ENCODE measurements at places on chromosomes 16 and 17.
A peak's percentile ranks its signal among the peaks of the same experiment; 100 is the strongest.

GRCh38 chr17:47279062-47279801 is 25.6 kb downstream of the ITGB3 start:
- DNase-seq = no peak

GRCh38 chr16:81165411-81166097 is 69.4 kb upstream of the GCSH start:
- no peak for DNase-seq

- DNase-seq = peak; percentile 83
These were observed at the start of gene MRTFB for GRCh38 chr16:14070877-14071575. Gene MRTFB (plus strand): TSS chr16:14071319. CDS start chr16:14140607, 69,288 bp downstream.

GRCh38 chr17:2814481-2815341 is 18.5 kb downstream of the RAP1GAP2 start:
- DNase-seq = peak; percentile 98

- DNase-seq = no peak
These were observed 9.6 kb upstream of the SCNN1G start for GRCh38 chr16:23172994-23173393.

- no peak for DNase-seq
These were observed 90.3 kb upstream of the BCAR1 start for GRCh38 chr16:75341564-75342307.

GRCh38 chr16:29321585-29321984 is 84.9 kb downstream of the NPIPB11 start:
- DNase-seq = no peak

DNA sequence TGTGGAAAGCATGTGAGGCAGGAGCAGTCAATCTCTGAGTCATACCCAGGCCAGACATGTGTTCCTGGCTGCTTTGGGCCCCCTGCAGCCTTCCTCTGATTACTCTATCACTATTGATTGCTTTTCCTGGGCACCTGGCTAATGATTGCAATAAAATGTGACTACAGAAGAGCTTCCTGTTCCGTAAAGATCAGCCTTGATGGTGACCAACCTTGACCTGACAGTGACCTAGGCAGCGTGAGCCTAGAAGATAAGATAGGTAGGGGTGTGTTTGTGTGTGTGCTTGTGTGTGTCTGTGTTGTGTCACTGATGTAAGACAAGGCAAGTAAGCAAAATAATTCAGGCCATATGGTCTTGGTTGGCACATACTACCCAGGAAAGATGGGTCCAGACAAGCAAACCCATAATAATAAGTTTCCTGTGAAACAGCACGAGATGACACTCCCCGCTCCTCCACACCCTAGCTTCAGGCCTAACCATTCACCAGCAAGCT is 367.7 kb upstream of the CDH11 start:
- DNase-seq = no peak

DNA sequence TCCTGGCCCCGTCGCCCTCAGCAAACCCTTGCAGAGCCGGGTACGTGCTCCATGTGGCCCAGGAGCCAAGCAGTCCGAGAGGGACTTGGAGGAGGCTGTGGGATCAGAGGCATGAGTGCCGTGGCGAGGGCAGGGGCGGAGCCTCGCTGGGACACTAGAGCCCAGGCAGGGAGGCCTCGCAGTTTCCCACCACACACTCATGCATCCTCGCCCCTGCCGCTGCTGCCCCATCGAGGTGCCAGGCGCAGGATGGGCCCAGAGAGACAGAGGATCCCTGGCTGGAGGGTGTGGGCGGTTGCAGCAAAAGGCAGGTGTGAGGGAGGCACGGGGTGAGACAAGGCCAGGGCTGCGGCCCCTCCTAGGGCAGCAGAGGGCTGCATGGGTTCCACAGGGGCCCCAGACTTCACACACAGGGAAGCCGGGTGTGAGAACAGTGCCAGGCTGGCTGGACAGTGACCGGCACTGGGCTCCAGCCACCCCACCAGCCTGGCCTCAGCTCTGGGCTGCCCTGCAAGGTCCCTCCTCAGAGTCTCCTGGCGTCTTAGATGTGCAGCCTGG is 7.7 kb downstream of the BCAR1 start:
- no peak for DNase-seq

DNA sequence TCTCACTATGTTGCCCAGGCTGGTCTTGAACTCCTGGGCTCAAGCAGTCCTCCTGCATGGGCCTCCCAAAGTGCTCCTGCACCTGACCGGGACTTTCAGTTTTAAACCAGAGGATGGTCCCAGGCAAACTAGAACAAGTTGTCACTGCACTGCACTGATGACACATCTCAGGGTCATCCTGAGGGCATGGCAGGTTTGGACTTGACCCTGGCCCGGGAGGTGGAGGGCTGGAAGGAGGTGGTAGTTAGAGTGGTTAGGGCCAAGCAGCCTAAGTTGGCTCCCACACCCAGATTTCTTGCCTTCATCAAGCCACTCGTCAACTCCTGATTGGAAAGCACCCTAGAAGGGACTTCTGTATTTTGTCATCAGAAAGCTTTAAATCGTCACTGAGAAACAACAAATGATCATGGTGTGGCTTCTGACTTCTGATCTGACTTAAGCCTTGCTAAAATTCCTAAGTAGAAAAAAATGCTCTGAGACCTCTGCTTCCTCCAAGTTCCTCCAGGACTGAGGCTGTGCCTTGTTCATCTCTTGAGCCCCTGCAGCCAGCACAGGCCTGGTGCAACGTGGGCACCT is 43.5 kb downstream of the EMP2 start:
- DNase-seq = no peak

DNA sequence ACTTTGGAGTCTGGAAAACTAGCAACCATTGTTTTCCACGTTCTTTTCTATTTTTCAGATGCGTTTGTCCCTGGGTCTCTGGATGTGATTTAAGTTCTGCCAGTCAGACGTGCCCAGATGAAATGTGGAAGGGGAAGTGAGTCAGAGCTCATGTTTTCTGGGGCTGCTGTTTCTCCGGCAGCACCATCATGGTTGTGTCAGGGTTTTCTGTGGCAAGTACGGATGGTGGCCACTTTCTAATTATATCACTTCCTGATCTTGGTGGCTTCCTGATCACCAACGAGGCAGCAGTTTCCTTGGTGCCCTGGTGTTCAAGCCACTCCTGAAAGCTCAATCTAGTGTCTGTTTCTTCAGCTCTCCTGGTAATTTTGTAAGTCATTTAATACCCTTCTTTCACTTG is 31.4 kb upstream of the PMFBP1 start:
- no peak for DNase-seq

DNA sequence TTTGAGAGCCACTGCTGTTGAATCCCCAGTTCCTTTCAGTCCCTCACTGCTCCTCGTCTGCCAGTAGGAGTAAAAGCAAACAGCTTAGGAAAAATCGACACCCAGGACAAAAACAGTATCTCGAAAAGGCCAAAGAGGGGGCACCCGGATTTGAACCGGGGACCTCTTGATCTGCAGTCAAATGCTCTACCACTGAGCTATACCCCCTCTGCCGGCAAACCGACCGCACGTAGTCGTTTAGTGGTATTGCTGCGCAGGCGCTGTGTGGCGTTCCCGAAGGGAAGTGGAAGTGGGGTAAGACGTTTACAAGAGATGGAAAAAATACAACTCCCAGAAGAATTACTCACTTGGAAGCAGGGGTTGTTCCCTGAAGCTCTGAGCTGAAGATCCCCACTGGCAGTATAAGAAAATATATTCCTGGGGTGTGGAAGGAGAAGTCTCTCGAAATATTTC is 2.2 kb upstream of the PLXDC1 start:
- DNase-seq = peak; percentile 89

DNA sequence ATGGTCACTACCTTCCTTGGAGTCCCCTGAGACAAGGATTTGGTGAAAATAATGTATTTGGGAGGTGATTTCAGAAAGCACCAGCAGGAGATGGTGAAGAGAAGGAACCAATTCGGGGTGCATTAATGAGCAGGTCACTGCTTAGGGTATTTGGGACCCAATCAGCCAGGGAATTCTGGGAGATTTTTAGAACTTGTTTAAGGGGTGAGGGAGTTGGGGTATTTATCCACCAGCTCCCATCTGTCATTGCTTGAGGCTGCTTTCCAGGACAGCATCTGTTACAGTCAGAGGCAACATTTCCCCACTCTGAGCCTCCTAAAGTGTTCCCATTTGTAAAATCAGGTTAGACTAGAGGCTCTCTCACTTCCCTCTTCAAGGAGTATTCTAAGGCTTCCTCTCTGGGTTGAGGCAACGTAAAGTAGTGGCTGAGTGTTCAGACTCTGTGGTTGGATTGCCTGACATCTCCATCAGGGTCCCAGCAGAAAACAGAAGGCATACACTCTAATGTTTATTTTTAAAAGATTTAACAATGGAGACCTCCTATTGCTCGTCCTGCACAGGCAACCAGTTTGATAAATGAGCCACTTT is 60.9 kb downstream of the CLEC19A start:
- no peak for DNase-seq

GRCh38 chr17:5662409-5663085 is 78.2 kb upstream of the NLRP1 start:
- DNase-seq = no peak

DNA sequence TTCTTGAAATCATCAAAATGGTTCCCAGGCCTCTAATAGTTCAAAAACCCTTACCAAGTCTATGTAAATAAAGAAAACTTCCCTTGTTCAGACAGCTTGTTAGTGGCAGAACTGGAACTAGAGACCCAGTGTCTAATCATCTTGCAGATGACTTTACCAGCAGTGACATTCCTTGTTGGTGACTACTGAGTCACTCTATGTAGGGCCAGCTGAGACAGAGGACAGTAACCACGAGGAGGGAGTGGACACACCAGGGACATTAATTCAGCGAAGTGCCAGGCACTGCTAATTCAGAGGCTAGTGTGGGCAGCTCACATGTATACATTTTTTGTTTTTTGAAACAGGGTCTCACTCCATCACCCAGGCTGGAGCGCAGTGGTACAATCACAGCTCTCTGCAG is 6.1 kb upstream of the HEATR3 start:
- no peak for DNase-seq

- no peak for DNase-seq
These were observed 11.6 kb downstream of the WIPF2 start for GRCh38 chr17:40230670-40231069.

GRCh38 chr16:77327717-77328116 is 107.1 kb downstream of the ADAMTS18 start:
- DNase-seq = no peak

- DNase-seq = no peak
These were observed 9.5 kb upstream of the IGFBP4 start for GRCh38 chr17:40433551-40434415.

DNA sequence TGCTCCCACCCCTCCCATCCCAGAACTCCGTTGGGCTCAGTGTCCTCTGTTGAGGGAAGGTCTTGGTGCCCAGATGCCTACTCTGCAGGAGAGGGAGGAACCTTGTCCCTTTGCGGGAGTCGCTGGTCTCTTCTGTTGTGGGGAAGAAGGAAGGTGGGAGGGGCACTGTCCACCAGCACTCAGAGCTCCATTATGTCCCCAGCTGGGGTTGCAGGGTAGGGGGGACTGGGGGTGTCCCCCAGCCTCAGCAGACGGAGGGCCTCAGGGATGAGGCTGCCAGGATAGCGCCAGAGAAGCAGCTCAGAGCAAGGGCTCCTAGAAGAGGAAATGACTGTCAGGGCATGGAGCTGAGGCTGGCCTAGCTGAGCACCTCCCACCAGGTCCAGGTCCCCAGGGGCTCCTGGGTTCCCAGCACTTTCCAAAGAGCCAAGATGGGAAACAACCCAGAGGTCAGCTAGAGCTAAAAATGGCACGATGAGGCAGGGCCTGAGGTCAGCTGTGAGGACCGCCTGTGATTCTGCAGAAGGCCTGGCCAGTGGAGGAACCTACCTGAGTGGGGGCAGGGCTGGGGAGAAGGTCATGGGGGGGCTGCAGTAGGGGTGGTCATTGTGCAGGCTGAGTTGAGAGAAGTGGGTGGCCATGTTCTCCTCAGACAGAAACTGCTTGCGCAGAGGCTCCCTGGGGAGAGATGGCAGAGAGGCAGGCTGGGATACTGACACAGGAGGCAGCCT is 893 bp downstream of the HCFC1R1 start:
- no peak for DNase-seq

- DNase-seq = no peak
These were observed 34.8 kb downstream of the MYH13 start for GRCh38 chr17:10337976-10338375.

- DNase-seq = peak; percentile 93
These were observed 4.5 kb upstream of the SGCA start for GRCh38 chr17:50161023-50161910.

DNA sequence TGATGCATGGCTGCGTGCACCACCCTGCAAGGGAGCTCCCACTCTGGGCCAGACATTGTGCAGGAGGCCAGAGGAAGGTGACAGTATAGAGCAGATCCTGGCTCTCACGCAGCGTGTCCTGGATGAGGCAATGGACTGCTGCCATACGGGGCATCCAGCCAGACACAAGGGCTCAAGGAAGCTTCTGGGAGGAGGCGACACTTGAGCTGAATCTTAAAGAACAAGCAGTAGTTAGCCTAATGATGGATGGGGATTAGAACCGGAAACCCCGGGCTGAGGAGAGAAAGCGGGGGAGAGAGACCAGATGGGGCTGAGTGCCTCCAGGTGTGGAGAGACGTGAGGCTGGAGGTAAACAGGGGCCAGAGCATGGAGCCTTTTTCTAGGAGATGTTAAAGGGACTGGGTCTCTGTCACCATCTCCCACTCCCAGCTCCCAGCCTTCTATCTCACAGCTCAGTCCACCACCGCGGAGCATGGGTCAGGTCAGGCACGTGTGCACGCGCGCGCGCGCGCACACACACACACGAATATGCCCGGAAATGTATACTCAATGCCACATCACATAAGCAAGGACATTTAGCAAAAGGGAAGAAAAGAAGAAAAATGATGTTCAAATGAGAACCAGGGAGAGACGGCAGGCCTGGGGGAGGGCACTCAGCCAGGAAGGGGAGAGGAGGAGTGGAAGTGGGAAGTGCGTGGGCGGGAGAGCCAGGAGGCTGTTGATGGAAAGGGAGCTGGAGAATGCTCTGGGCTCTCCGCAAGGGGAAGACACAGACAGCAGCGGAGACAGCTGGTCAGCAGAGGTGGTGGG is 46.3 kb downstream of the CCDC42 start:
- DNase-seq = no peak

- DNase-seq = no peak
These were observed 42.3 kb upstream of the KLHDC4 start for GRCh38 chr16:87808108-87808507.

DNA sequence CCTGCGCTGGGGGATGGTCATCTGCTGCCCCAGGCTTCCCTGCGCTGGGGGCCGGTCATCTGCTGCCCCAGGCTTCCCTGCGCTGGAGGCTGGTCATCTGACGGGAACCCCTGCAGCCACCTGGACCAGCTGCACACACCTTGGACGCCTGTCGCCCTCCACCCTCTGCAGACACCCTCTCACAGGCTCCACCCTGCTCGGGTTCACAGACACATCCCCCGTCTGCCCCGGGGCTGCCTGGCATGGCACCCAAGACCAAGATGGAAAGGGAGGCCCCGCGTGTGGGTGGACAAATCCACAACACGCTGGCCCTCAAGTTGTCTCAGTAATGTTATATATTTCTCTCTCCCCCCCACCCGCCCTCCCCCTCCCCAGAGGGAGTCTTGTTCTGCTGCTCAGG is 89.6 kb downstream of the ANKRD11 start:
- no peak for DNase-seq
